ENCODE measurements at places on chromosomes 6 and 20.

DNA sequence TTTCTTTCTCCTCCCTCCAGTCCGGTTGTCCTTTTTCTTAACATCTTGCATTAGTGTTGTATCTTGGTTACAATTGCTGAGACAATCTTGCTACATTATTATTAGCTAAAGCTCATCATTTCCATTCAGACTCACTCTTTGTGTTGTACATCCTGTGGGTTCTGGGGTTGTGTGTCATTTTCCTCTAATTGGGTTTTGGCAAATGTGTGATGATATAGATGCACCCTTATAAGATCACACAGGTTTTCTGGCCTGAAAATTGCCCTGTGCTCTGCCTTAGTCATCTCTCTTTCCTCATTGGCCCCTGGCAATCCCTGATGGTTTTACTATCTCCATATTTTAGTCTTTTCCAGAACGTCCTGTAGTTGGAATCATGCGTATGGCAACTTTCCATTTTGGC lies 60.1 kb downstream of the PPP1R14C start:
- no peak for DNase-seq

- DNase-seq, result no peak
Observed at GRCh38 chr6:108441141-108441540, 119.6 kb upstream of the FOXO3 start.

GRCh38 chr6:34391473-34391785 lies 1.0 kb downstream of the NUDT3 start:
- no peak for DNase-seq

- no peak for DNase-seq
Observed at GRCh38 chr6:166032366-166033200, 135.1 kb downstream of the TBXT start.

- no peak for DNase-seq
Observed at GRCh38 chr6:10511477-10511876, 9.7 kb upstream of the GCNT2 start.

Measured in DMS153 (cell line).